ENCODE measurements at places on chromosomes 2 and 18.
A peak's percentile ranks its signal among the peaks of the same experiment; 100 is the strongest.

DNA sequence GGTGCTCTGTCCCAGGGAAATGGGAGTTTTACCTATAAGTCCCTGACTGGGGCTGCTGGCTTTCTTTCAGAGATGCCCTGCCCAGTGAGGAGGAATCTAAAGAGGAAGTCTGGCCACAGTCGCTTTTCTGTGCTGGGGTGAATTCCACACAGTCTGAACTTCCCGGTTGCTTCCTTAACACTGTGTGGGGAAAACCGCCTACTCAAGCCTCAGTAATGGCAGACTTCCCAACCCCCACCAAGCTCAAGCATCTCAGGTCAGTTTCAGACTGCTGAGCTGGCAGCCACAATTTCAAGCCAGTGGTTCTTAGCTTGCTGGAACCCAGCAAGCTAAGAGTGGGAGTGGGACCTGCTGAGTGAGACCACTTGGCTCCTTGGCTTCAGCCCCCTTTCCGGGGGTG lies 54.9 kb downstream of the NUP35 start:
- no peak for DNase-seq

DNA sequence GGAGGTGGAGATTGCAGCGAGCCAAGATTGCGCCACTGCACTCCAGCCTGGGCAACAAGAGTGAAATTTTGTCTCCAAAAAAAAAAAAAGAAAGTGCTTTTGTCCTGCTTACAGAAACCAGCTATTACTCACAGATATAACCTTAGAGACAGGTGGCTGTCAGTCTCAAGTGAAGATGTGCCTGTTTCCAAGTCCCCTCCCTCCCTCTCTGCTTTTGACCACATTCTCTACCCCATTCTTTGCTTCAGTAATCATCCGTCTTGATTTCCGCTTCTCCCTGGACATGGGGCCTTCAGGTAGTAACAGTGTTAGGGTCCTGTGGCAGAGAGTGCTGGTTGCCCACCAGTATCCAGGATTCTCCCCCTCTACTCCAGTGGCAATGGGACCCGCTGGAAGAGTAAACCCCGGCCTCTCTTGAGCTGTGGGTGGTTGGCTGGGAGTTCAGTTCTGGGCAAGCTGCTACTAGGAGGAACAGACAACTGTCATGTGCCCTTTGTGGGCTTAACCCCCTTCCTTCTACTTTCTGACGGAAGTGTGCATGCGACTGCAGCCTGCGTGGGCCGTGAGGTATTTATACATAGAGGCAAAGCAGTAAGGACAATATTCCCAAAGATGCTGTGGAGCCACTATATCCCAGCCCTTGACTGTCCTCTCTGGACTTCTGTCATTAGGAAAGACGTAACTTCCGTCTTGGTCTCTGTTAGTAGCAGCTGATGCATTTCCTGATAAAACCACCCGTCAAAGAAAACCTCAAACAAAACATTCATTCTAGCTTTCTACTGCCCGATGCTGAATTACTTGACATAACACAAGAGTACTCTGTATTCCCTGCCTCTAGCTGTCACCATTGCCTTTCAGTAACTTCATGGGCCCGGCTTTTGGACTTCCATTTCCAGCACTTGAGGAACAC lies 17.8 kb downstream of the PDCL3 start:
- peak; percentile 22 for DNase-seq

DNA sequence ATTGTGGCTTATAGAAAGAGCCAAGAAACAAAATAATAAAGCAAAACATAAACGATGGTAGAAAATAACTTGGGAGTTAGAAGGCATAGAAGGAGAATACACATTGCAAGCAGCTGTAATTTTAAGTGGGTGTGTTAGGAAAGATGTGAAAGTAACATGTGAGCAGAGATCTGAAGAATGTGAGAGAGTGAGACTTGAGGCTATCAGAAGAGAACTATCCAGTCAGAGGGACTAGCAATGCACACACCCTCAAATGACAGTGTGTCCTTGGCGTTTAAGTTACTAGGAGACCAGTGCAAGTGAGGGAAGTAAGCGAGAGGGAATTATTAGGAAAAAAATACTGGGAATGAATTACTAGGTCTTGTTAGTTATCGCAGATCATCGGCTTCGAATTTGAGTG lies 304.9 kb downstream of the DSEL start:
- no peak for DNase-seq

DNA sequence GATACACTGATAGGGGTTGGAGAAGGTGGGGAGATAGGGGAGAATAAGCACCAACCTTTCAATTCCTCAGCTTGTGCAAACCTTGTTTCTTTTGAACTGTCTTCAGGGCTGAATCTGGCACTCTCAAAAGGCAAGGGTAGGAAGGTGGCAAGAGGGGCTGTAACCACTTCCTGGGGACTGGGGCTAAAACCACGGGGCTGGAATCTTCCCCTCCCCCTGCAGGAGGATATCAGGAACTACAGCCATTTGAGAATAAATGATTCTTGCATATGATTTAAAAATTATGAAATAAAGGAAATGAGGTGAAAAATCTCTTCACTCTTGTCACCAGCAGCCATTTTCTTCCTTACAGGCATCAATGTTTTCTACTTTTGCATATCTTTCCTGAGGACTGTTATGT lies 50.8 kb downstream of the ATOH8 start:
- DNase-seq: no peak

DNA sequence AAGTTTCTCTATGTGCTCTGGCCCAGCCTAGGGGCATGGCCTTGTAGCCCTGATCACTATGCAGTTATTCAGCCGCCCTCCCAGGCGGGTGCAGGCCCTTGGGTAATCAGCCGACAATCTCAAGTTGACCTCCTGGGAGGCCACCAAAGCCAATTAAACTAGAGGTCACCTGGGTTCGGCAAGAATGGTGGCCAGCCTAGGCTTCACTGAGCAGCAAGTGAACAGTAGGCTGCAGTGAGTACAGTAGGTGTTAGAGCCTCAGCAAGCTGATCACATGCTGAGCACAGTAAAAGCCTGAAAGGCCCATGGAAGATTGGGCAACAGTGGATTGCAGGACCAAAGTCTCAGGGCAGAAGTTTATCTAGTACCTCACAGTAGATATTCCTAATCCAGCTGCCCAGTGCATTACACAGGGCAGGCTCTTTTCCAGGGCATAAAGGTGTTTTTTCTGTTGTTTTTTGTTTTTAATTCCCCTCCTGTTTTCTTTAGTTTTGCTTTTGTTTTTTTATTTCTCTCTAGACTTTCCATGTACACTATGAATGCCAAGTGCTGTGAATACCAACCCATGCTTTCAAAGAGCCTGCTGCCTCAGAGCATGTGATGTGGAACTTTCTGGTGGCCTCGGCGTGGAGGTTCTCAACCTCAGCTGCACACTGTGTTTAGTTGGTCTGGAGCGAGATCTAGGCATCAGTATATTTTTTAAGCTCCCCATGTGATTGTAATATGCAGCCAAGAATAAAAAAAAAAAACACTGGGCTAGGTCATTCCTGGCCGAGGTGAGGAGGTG lies 55.9 kb upstream of the ATL2 start:
- no peak for DNase-seq

- DNase-seq: no peak
Observed at GRCh38 chr2:140256080-140256479, 1475.9 kb upstream of the NXPH2 start.

GRCh38 chr2:5385596-5385995 lies 306.6 kb upstream of the SOX11 start:
- no peak for DNase-seq

DNA sequence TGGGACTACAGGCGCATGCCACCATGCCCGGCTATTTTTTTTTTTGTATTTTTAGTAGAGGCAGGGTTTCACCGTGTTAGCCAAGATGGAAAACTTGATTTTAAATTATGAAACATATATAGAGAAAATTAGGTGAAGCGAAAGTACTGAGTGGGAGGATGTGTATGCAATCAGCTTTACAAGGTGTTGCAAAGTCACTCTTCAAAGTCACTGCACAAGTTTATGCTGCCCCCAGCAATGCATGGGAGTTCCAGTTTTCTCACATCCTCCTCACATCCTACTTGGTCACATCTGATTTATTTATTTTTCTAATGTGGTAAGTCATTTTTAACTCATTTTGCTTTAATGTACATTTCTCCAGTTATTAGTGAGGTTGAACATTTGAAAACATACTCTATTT lies 49.2 kb upstream of the CHN1 start:
- no peak for DNase-seq

DNA sequence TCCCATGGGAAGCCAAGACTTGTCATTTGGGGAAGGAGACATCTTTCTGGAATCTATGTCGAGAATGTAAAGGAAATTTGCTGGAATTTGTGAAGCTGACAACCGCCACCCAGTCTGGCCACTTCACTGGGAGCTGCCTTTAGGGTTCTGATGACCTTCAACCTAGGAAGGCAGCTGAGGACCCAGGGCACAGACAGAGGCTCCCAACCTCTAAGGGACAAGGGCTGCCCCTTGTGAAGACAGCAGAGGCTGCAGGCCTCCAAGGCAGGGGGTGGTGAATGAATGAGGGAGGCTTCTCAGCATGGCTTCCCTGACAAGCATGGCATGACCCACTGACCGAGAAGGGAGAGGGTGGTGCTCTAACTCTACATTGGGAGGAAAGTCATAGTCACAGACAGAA lies 128.9 kb upstream of the ASB18 start:
- DNase-seq: no peak

- no peak for DNase-seq
Observed at GRCh38 chr2:118403658-118404451, 315.6 kb downstream of the INSIG2 start.

- no peak for DNase-seq
Observed at GRCh38 chr2:88220718-88221117, 50.6 kb downstream of the THNSL2 start.

DNA sequence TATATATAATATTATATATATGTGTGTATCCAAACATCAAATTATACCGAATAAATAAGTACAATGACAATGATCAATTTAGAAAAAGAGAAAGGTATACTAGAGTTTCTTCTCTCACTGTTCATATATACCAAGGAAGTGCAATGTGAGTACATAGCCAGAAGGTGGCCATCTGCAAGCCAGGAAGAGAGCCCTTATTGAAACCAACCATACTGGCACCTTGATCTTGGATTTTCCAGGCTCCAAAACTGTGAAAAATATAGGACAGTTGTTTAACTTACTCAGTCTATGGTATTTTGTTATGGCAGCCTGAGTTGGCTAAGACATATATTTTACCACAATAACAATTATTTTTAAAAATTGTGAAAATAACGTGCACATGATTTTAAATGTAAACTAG lies 1490.2 kb upstream of the SLC39A10 start:
- no peak for DNase-seq

- no peak for DNase-seq
Observed at GRCh38 chr2:169438466-169439072, 40.7 kb upstream of the BBS5 start.

GRCh38 chr18:57801761-57802212 lies 1.3 kb downstream of the ATP8B1 start:
- DNase-seq: no peak

GRCh38 chr18:63320975-63321265 lies 1.4 kb upstream of the BCL2 start:
- no peak for DNase-seq

- DNase-seq: no peak
Observed at GRCh38 chr2:238908960-238909951, 61.4 kb downstream of the TWIST2 start.

DNA sequence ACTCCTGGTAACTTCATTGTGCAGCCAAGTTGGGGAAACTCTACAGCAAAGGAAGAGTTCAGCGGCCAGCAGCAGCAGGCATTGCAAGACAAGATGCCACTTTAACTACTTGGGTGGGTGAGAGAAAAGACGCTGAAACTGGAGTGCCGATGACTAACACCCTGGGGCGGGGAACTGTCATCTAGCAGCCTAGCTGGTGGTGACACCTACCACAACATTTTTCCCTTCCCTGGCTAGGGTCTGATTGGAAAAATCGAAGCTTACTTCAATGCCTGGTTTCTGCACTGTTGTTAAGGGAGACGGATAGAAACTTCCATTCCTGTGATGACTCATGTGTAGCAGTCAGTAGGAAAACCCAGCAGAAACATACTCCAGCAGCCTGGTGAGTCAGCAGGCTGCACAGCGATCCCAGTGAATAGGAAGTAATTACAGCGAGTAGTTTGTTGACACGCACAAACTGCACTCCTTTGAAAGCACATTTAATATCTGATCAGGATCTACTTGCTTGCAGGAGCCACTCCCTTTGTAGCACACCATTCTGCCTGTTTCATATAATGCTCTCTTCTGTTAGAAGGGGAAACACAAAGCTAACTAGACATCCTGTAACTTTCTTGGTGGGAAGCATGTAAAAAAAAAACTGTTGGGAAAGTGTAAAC lies 62.1 kb upstream of the MAPRE2 start:
- peak; percentile 72 for DNase-seq

- DNase-seq: no peak
Observed at GRCh38 chr2:240561325-240561971, 1.3 kb downstream of the DUSP28 start.

DNA sequence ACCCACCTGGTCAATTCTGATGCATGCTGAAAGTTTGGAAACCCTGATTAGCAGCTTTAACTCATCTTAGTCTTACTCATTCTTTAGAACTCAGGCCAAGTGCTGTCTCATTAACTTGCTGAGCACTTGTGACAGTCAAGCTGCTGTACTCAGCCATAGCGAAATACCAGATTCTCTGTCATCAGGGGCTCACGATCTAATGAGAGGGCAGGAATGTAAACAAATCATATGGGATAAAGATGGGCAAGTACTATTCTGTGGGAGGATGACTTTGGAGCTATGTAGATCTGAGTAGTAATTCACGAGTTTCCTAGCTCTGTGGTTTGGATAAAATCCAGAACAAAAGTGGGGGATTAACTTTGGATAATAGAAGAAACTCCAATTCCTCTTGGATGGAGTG lies 376.6 kb downstream of the HRH4 start:
- no peak for DNase-seq

GRCh38 chr2:56505885-56506284 lies 322.1 kb downstream of the CCDC85A start:
- no peak for DNase-seq

- no peak for DNase-seq
Observed at GRCh38 chr2:215887303-215887702, 126.0 kb downstream of the MREG start.

DNA sequence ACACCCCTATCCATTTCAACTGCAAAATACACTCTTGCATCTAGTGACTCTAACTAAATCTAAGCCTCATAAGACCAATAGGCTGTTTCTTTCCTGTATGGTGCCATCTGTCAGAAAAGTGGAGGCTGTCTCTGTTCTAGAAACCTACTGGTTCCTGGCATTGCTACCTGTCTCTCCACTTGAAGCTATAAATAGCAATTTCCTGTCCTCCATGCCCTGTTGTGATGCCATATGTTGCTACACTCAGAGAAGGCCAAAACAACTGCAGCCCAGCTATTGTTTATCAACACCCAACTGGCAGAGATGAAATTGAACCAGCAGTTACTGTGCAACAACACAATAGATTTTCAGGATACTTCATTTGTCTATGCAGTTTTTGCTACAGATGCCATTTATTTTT lies 1355.1 kb upstream of the SLC39A10 start:
- DNase-seq: no peak

GRCh38 chr2:205628422-205628821 lies 53.9 kb upstream of the NRP2 start:
- DNase-seq: no peak

GRCh38 chr18:23583071-23583865 lies 3.0 kb downstream of the NPC1 start:
- DNase-seq: no peak
